ENCODE measurements at places on chromosomes 12 and 14.

- DNase-seq = no peak
Observed at GRCh38 chr12:32964981-32965585, 68.5 kb upstream of the PKP2 start.

- DNase-seq = no peak
Observed at GRCh38 chr12:65164774-65165173, 4.6 kb upstream of the LEMD3 start.

GRCh38 chr12:96590970-96591369 is 101.6 kb downstream of the CFAP54 start:
- no peak for DNase-seq

DNA sequence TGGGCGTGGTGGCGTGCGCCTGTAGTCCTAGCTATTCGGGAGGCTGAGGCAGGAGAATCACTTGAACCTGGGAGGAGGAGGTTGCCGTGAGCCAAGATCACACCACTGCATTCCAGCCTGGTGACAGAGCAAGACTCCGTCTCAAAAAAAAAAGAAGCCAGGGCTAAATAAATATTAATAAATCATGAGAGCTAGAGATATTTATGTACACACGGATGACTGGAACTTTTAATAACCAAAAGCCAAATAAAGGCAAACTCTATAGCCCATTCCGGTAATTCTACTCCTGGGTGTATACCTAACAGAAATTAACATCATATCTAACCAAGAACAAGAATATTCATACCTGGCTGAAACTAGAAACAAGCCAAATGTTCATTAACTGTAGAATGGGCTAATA is 7.7 kb upstream of the TRAFD1 start:
- DNase-seq = no peak

- peak; percentile 13 for DNase-seq
Observed at GRCh38 chr12:99984271-99985128, at the start of gene ANKS1B. Gene ANKS1B, minus strand, starts transcription at chr12:99984936. Its CDS starts 699 bp downstream, at chr12:99984237.

DNA sequence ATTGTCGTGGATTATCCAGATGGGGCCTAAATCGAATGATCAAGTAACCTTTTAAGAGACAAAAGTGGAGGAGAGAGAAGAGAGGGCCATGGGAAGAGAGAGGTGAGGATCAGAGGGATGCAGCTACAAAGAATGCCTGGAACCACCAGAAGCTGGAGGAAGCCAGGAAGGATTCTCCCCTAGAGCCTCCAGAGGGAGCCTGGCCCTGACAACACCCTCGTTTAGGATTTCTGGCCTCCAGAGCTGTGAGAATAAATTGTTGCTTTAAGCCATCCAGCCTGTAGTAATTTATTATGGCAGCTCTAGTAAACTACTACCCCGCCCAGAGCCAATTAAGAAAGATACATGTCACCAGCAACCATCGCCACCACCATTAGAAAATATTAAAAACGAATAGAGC is 46.2 kb upstream of the GSC start:
- DNase-seq = no peak

GRCh38 chr14:21241218-21241819 is 27.9 kb downstream of the HNRNPC start:
- no peak for DNase-seq

DNA sequence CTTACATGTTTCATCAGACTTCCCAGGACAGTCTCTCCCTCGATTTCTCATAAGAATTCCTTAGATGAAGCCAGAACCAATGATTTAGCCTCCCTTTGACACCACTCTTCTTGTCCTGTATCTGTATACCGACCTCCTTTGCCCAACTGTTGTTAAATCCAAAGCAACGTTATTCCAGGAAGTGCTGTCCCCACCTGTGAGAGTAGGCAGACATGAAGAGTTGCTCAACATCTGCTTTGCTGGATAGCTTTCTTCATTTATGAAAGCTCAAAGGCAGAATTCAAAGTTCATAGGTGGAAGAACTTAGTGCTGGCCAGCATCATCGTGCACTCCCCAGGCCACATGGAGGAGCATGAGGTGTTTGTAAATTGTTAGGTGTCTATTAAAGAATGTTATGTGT is 55.6 kb downstream of the GTF2A1 start:
- peak; percentile 49 for DNase-seq

GRCh38 chr14:74949859-74950573 is 5.4 kb downstream of the PGF start:
- peak; percentile 81 for DNase-seq

DNA sequence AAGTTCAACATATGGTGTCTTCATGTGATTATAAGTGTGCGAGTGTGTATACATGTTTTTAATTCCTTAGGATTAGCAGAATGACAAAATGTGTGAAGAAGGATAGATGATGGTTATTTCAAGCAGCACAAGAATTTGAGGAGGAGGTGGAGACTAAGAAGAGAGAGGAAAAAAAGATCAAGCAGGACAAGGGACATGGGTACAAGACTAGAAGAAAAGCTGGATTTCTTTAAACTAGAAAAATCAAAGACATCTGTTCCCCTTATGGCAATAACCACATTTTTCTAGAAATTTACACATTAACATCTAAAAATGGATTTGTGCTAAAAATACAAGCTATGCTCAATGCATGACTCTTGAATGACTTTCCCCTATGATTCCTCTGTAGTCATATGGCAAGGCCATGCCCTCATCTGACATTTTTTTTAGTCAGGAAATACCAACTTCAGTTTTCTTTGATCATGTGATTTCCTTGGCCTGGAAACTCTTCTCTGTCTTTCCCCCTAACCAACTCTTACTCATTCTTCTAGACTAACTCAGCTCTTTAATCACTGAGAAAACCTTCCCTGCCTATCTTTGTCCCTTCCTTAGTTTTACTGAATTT is 435.8 kb downstream of the NRXN3 start:
- no peak for DNase-seq

GRCh38 chr14:22332686-22333421 is 256.2 kb downstream of the DAD1 start:
- no peak for DNase-seq

DNA sequence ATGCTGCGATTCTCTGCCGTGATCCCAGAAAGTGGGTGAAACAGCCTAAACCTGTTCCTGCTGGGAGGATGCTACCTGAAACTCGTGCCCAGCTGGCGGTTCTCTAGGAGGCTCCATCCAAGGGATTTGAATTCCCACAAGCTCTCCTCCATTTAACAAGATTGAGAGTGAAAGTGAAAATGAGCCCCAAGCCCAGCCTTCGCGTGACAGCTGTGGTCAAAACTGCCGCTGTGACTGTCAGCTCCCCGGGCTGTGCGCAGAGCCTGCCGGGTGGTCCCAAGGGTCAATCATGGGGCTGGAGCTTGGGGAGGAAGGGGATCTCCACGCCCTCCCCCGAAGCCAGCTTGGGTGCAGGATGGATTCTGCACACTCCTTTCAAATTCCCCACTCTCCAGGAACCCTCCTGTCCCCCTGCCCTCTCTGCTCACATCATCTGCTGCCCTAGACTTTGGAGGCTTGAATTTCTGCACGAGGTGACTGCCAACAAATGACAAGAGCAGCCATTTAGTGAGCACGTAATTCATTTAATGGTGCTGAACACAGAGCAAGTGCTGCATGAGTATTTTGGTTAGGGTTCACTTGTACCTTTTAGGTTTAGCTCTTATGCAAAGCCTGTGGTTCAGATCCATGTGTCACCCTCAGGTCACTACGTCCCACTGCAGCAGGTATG is 5.3 kb downstream of the ASB2 start:
- DNase-seq = no peak

GRCh38 chr12:84701041-84701440 is 211.6 kb downstream of the SLC6A15 start:
- DNase-seq = no peak

GRCh38 chr14:79965896-79966295 is 245.4 kb downstream of the DIO2 start:
- DNase-seq = no peak

GRCh38 chr14:52661314-52661713 is 34.0 kb downstream of the ERO1A start:
- no peak for DNase-seq

DNA sequence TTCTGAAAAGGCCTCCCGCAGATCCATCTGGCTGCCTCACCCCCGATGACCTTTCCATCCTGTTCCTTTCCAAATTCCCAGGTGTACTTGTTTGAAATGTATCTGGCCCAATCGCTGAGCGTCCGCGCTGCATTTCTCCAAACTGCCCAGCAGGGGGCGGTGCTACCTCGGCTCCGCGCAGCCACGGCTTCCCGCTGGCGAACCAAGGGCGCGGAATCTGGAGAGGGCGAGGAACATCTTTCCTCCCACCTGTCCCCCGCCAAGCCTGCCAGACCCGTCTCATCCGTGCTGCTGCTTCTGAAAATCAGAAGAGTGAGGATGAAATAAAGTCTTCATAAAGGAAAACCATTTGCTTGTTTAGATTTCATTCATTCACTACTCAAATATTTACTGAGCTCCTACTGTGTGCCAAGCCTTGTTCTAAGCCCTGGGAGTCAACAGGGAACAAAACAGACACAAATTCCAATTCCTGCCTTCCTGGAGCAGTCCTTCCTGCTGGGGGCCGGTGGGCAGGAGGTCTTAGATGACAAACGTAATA is 16.8 kb upstream of the MYL2 start:
- peak; percentile 18 for DNase-seq

GRCh38 chr14:74217672-74218448 is 21.4 kb upstream of the VSX2 start:
- peak; percentile 50 for DNase-seq

- no peak for DNase-seq
Observed at GRCh38 chr12:126807312-126807865, 1459.6 kb upstream of the TMEM132C start.

DNA sequence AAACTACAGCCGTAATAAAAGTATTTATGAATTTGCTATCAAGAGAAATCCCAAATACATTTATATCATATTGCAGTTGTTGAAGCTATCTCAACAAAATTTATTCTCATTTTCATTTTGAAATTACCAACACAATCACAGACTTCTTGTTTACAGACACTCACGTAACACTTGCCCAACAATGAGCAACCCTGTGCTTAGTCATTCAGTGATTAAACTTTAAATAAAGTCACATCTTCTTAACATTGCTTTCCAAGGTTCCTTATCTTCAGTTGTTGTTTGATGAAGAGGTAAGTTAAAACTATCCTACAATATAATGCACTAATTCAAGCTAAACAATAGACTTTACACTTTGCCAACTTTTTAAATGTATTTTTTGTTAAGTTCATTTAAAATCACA is 601.8 kb downstream of the SLC16A7 start:
- DNase-seq = no peak

DNA sequence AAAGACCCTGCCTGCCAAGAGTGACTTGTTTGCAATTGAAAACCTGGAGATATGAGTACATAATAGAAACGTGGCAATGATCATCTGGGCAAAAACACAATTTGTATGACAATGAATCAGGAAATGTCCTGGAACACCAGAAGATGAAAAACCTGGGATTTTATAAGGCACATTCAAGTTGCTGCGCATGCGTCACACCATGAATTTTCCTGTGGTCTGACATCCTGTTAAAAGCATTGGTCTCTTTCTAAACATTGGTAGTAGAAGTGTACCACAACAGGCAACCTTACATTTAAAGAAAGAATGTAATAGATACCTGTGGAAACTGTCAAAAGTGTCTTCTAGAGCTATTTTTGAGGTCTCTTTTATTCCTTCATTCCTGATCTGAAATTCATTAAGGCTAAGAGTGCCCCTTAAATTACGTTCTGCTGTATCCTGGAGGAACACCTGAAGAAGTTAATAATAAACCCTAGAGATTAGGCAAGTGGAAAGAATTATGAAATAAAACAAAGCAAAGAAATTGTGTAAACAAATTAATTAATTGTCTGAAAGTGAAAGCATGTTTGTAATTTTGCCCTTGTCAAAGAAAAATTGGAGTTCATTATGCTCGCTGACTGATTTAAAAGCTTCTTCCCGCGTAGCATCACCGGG is 676.5 kb downstream of the DIO2 start:
- peak; percentile 11 for DNase-seq

DNA sequence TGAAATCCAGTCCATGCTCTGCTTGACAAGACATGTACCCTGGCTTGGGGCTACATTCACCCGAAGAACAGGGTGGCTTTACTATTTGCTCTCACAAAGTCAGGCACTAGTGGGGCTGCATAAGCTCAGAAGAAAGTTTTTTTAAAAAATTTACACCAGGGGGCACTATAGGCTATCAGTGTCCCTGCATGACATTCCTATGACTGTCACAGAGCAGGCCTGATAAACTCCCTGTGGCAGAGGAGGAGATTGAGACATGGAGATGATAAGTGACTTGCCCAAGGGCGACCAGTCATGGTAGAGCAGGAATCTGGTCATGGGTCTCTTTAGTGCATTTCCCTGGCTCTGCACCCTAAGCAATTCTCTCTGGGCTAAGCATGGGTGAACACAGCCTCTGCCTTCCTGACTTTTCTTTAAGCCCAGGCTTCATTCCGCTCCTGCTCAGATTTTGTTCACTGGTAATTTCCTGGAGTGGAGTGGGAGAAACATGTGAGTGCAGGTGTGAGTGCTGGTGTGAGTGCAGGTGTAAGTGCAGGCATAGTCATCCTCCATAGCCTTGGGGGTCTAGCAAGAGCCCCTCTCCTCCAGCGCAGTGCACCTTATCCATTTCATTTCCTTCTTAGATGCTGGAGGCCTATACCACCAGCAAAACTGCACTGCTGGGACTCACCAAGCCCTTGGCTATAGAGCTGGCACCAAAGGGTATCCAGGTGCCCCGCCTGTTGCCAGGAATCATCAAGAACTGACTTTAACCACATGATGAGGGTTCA is 91.6 kb downstream of the DHRS2 start:
- DNase-seq = peak; percentile 33

GRCh38 chr12:108802101-108802961 is 55.1 kb downstream of the SSH1 start:
- DNase-seq = no peak

- DNase-seq = no peak
Observed at GRCh38 chr14:80844872-80845271, 96.7 kb downstream of the CEP128 start.

- no peak for DNase-seq
Observed at GRCh38 chr12:94560431-94561221, 89.7 kb downstream of the TMCC3 start.

- DNase-seq = no peak
Observed at GRCh38 chr12:124376435-124376834, 81.5 kb downstream of the RFLNA start.

- DNase-seq = peak; percentile 64
Observed at GRCh38 chr12:76030341-76031080, 1.1 kb downstream of the PHLDA1 start.

DNA sequence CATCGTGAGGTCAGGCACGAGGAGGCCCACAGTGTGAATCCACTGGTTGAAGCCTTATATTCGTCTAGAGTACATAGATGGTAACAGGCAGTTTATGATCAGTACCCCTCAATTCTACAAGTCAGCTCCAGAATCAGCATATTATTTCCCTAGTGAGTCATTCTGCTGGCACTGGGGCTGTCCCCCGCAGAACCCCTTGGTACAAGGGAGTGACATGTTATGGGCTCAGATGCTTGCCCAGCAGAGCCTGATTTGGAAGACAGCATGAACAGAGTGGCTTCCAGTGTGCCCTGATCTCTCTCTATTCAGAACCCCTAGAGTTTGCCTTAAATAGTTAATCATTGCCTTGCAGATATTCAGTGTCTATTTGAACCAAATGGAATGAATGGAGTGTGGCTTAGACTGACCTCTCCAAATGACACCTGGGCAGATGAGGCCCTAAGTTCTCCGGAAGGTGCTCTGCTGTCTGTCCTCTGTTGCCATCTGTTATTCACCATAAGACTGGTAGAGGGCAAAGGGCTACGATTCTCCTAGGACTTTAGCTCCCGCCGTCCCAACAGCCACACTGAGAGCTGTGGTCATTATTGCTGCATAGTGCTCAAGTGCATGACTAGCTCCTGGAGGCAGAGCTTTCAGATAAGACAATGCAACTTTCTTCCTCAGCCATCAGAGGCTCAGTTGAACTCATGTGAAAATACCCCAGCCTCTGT is 41.1 kb downstream of the CACNA2D4 start:
- no peak for DNase-seq

All from large intestine (tissue), 12 donors.